ENCODE measurements at places on chromosomes 4 and X. TPM values are rescaled to one million over a fixed set of nuclear protein-coding genes. Genes with fewer than 3 reads are reported as not detected.

SSX2 gene
- 0.14 TPM for total RNA-seq

ERVMER34-1 gene
- not detected for total RNA-seq

TMEM31 gene
- not detected for total RNA-seq

SORBS2 gene
- total RNA-seq = 46.2 TPM

ARHGAP24 gene
- total RNA-seq = 122 TPM

DCAF12L2 gene
- total RNA-seq = not detected

TBC1D1 gene
- 135 TPM for total RNA-seq

ARSJ gene
- 77.4 TPM for total RNA-seq

GRCh38 chr4:10124167-10124930, 7.8 kb upstream of the WDR1 start:
- DNase-seq = no peak

DNA sequence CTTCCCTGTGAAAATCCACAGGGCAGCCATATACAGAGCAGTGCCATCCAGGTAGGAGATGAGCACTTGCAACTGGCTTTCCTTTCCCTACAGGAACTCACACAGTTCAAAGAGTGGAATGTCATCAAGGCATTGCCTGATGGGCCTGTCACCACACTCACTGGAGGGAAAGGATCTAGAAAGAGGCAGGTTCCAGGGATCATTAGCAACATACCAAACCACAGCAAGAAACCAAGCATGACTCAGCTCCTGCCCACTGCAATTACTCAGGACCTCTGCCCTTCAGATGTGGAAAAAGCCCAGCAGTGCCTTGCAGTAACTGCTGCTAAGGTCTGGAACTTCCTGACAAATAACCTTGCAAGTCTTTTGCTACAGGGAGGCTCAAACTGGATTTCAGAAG, 101.2 kb downstream of the ZNF674 start:
- DNase-seq = peak; percentile 50

DNA sequence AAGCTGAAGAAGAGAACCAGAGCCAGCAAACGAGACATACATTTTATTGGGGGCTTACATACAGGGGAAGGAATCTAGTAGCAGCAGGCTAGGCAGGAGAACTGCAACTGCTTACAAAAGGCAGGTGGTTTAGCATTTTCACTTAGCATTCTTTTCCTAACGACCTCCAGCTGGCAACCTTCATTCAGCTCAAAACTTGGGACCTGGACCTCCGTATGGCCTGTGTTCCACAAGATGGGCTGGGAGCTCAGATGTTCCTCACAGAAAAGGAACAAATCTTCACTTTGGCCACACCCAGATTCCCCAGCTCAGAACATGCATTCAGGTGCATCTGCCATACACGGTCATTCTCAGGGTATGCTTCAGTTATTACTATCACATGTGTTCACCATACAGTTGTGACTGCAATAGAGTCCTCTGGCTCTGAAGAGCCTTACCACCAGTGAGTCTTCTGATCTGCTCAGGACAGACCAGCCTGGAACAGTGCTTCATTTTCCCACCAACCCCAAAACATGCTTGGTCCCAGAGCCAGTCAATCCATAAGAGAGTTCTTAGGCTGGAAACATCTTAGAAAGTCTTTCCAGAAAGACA, 29.6 kb upstream of the AP1AR start:
- no peak for DNase-seq

- DNase-seq = no peak
These were observed 83.2 kb upstream of the SCML1 start for GRCh38 chrX:17654116-17654515.

GRCh38 chrX:138938003-138938402, 226.5 kb upstream of the FGF13 start:
- no peak for DNase-seq

DNA sequence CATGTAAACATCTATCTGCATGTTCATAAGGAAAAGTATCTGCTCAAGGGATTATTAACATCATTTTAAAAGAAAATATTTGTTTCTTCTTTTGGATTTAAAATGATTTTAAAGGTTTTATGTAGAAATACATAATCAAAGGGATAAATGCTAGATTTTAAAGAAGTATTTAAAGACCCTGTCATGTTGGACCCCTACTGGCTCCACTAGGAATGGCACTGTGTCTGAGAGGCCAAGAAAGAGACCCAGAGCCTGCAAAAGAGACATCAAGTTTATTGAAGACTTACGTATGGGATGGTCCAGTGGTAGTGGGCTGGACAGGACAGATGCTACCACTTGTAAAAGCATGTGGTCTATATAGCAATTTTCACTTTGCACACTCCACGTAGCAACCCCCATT, 78.7 kb upstream of the PCDH18 start:
- DNase-seq = no peak

GRCh38 chrX:114047558-114047957, 536.3 kb upstream of the HTR2C start:
- no peak for DNase-seq

All from pulmonary artery endothelial cell (primary cell).